ENCODE measurements at places on chromosomes 3 and 15.

DNA sequence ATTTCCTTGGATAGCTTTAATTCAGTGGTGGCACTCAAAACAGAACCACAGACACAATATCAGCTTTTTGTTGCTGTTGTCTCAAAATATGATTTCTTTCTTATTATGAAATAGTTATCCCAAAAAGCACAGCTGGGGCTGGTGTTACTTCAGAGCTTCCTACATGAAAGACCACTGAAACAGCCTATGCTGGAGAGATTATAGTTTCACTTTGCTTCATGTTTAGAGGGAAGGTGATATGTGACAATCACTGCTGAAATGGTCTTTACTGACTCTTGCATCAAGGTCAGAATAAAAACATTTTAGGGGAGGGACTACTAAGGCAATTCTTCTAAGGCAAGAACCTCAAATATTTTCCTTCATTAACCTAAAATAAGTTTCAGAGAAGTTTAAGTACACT is 190.7 kb downstream of the TNIK start:
- no peak for DNase-seq

- DNase-seq, result no peak
Observed at GRCh38 chr3:21592828-21593227, 158.2 kb downstream of the ZNF385D start.

DNA sequence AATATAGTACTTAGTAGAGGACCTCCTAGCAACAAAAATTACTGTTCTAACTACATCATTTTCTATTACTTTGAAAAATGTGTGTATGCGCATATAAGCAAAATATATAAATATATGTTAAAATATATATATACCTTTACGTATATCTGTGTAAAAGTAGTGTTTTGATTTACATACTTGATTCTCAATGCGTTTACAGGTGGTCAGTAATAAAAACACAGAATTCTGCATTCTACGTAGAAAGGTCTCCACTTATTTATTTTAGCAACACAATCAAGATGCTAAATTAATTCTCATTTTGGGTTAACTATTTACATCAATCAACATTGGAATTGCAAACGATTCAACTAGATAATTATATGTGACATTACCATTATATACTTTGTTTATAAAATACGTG is 158.0 kb downstream of the ATG7 start:
- DNase-seq, result no peak

- DNase-seq, result no peak
Observed at GRCh38 chr3:77412021-77412438, 372.1 kb downstream of the ROBO2 start.

DNA sequence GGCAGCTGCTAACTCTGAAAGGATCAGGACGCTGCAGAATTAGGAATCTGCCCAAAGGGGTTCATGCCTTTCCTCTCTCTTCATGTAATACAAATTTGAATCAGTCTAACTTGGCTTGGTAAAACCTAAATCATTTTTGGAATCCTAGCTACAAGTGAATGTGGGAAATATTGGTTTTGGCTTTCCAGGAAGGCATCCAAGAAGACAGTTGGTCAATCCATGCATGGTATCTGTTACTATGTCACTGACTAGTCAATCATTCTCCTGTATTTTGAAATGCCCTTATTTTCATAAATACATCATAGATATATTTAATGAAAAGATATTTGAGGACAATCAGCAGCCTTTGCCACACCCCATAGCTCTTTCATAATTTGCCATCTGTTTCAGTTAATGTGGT is 7.5 kb upstream of the PLS1 start:
- DNase-seq, result no peak

GRCh38 chr3:192825657-192826200 is 91.9 kb downstream of the MB21D2 start:
- peak; percentile 85 for DNase-seq

- no peak for DNase-seq
Observed at GRCh38 chr3:131474115-131474514, 28.7 kb downstream of the MRPL3 start.

GRCh38 chr15:42138968-42139386 is 17.5 kb downstream of the PLA2G4F start:
- no peak for DNase-seq

GRCh38 chr3:128697341-128697740 is 28.6 kb upstream of the RAB7A start:
- DNase-seq, result no peak

DNA sequence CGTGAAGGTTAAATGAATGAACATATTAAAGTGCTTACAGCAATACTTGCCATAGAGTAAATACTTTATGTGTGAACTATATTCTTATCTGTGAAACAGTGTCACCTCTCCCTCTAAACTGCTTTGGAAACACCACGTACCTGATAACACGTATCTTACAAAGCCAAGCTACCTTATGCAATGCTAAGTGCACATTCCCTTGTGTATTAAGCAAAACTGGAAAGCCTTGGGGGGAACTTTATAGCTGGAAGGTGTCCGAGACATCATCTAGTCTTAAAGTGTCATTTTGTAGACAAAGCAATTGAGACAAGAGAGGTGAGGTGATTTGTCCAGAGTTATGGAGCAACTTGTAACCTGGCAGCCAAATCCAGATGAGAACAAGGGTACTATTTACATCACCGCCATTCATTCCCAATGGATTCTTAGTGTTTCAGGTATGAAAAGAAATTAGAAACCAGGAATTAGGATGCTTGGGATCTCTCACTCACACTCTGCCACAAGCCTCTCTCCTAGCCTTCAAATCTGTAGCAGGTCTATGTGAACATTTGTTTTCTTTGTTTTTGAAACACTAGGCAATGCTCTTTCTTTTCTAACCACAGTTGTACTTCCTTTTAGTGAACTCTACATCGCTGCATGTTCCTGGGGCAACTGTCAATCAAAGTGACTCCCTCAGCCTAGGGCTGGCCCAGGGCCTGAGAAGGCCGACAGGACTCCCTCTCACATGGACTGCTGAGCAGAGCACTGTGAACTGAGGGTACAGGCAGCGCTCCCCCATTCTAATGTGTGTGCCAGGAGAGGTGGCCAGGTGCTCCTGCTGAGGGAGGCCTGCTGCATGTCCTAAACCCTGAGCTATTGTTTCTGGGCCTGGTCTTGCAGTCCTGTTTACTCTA is 13.9 kb upstream of the MGLL start:
- DNase-seq, result no peak

GRCh38 chr15:100198442-100198841 is 143.3 kb downstream of the ADAMTS17 start:
- no peak for DNase-seq

DNA sequence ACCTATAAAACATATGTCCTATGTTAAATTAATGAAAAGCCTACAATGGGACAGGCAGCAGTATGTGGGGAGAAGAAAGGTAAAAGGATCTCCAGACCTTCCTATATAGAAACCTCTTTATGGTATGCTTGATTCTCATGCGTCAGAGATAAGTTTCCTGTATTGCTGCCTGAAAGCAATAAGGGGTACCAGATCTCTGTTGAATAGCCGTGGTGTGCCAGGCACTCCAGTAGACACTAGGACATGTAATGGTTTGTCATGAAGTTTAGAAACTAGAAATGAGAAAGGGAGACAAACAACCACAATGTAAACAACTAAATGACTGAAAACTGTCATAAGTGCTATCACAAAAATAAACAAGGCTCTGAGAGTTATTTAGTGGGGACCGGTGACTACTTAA is 168.1 kb downstream of the EFHB start:
- DNase-seq, result no peak

DNA sequence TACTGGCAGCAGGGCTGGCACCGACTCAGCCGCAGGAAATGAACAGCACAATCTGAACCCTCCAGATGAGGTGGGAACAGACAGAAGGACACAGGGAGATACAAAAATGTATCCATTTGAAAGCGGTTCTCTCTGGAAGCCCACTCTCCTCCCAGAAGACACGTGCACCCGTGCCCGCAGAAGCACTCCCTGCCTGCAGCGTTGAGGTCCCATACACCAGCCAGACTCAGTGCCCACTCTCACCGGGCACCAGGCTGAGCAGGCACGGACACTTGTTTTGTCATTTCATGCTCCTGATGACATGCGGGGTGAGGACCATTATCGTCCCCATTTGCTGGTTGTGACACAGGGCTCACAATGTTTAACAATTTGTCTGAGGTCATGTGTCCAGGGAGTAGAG is 297.4 kb upstream of the TLE3 start:
- DNase-seq, result no peak

- DNase-seq, result no peak
Observed at GRCh38 chr3:23094890-23095462, 108.2 kb upstream of the UBE2E2 start.

GRCh38 chr3:114508976-114509375 is 215.1 kb downstream of the TIGIT start:
- no peak for DNase-seq

DNA sequence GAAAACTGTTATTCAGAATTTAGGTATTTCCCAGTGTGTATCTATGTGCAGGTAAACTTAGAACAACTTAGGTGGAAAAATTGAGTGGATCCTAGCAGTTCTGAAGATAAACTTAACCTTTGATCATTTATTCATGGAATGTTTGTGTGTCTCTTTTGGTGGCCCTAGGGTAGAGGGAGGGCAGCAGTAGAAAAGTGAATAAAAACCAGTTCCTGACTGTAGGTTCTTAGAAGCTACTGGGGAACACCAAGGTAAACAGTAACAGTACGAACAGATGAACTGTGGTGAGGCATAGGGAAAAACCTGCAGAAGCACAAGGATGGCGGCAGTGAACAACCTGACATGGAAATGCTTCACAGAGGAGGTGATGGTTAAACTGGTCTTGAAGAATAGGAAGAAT is 2.5 kb downstream of the SNRK start:
- DNase-seq, result no peak

DNA sequence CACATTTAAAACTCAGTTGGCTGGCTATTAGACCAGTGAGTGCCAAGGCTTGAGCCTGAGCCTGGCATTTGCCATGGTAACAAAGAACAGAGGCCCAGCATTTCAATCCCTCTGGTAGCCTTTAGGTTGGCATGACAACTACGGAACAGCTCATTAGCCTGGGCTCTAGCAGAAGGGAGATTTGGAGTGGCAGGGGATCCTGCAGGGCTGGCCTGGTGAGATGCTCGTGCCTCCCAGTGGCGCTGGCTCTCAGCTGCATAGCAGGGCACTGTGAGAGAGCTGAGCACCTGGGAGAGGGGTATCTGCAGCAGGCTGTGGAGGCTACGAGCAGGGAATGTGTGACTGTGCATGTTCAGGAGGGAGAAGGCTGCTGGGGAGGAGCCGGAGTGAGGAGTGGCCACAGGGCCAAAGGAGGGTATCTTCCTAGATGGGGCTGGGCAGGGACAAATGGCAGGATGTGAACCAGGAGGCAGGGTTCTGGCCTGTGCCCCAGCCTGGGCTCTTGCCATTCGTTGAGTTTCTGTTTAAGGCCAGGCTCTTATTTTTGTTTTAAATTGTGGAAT is 5.6 kb upstream of the ABTB1 start:
- DNase-seq, result peak; percentile 51

GRCh38 chr3:9248522-9249271 is 749 bp downstream of the SRGAP3 start:
- DNase-seq, result peak; percentile 0

DNA sequence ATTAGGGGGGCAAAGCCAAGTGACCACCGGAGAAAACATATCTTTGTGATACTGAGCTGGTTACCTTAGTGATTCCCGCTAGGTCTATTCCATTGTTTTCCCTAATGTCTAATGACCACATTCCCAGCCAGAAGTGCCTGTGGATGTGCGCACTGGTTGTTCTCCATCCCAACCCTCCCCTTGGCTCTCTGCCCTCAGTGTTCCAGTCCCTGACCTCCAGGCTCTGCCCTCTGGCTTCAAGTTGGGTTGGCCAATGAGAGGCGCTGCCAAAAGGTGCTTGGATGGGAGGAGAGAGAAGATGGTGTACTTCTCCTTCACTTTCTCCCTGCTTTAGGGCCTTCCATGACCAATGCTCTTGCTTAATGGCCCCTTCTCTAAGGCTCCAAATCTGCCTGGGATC is 2.4 kb downstream of the COLQ start:
- no peak for DNase-seq

GRCh38 chr3:182165234-182165633 is 453.5 kb downstream of the SOX2 start:
- no peak for DNase-seq

- no peak for DNase-seq
Observed at GRCh38 chr3:143849854-143850549, 1.7 kb upstream of the SLC9A9 start.

GRCh38 chr3:13081603-13082360 is 8.6 kb upstream of the IQSEC1 start:
- DNase-seq, result peak; percentile 61

DNA sequence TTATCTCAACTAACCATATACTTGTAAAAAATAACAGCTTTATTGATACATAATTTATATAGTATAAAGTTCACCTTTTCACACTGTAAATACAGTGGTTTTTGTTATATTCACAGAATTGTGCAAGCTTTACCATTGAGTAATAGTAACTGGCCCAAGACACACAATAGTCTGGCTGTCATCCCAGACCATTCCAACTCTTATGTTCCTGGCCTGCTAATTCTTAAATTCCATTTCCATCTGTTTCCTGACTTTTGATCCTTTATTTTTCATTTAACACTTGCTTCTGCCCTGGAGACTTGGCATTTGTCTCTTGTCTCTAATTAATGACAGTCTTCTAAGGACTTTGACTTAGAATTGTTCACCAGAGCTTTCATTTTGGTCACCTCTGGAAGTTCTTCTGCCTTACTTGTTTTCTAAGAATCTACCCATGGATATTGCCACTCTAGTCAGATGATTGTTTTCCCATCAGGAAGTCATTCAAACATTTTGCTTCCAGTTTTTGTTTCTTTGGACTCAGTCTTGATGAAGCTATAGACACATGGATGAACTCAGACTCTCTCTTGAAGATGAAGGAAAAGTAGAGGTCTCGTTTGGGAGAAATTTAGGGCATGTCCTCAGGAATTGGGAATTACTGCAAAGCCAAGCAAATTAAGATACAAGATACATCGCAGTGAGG is 27.2 kb upstream of the PLSCR4 start:
- DNase-seq, result no peak

GRCh38 chr3:143124601-143125520 is 5.3 kb downstream of the CHST2 start:
- DNase-seq, result no peak

DNA sequence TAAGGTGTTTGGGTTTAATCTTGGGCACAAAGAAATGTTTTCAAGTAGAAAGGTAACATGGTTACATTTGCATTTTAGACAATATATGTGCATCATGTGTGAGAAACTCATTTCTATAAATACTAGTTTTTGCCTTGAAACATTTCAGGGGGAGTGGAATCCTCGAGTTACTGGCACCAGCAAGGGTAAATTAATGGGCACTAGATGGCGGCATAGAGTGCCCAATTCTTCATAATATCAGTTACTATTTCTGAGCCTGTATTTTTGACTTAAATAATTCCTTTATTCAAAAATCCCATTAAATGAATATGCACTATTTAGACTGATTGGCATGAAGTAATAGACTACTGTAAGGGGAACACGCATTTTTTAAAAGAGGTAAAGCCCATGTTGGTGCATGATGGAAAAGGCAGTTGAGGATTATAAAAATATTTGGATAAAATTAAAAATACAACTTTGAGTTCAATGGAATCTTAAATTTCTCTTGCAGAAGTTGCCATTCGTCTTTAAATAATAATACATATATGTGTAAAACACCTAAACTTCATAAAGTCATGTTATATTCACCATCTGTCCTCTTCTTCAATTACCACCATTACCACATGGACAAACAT is 106.3 kb downstream of the ZBTB20 start:
- DNase-seq, result no peak

- no peak for DNase-seq
Observed at GRCh38 chr15:100669260-100669659, 66.9 kb downstream of the ASB7 start.

- DNase-seq, result no peak
Observed at GRCh38 chr3:43161684-43162229, 55.9 kb upstream of the POMGNT2 start.
